Stomach (tissue), 19 donors: ENCODE measurements at places on chromosomes 11 and 22. TPM values are rescaled to one million over a fixed set of nuclear protein-coding genes. Genes with fewer than 3 reads are reported as not detected.
A peak's percentile ranks its signal among the peaks of the same experiment; 100 is the strongest.

IL10RA gene
- 18.7 TPM for total RNA-seq

CHRM1 gene
- 8.9 TPM for total RNA-seq

MRGPRX2 gene
- total RNA-seq, result not detected

OR51E1 gene
- total RNA-seq, result not detected

OR52D1 gene
- total RNA-seq, result not detected

C11orf42 gene
- total RNA-seq, result not detected

GRCh38 chr11:12179019-12179418 lies 68.6 kb downstream of the MICAL2 start:
- H3K27ac ChIP-seq, result peak overlapping the region; percentile 44
- peaks cover 10% of the 10 kb centered on the region for H3K4me1 ChIP-seq
- H3K4me3 ChIP-seq, result no peak overlapping the region
- H3K27me3 ChIP-seq, result no peaks in the 10 kb centered on the region

DNA sequence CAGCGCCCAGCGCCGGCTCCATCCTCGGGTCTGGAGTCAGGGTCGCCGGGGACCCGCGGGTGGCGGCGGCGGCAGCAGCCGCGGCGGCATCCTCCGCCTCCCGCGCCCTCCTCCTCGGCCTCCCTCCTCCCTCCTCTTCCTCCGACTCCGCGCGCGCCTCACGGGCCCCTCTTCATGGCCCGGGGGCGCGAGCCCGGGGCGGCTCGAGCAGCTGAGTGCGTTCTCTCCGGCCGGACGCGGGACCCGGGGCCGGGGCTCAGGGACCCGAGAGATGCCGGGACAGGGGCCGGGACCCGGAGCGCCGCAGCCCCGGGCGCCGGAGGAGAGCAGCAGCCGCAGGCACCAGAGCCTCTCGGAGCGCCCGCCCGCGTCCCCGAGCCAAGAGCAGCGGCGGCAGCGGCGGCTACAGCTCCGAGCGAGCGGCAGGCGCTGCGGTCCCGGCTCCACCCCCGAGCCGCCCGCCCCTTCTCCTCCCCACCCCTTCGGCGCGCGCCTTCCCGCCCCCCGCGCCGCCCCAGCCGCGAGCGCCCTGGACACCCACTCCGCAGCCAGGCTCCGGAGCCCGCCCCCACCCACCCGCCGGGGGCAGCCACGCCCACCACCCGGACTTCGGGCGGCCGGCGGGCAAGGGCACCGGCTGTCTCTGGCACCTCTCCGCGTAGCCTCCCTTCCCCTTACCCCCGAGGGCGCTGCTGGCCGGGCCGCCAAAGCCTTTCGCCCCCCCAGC lies at the start of gene CHST1:
CHST1 (minus strand) TSS at position 417 of the 727 bp plus-strand sequence. CDS start 14,699 bp downstream, outside the sequence.
- peak within 1 kb of the TSS; percentile 74 for H3K4me3 ChIP-seq
- no peaks in the 10 kb centered on the region for H3K36me3 ChIP-seq
- H3K4me1 ChIP-seq, result peaks cover 26% of the 10 kb centered on the region
- peaks cover 59% of the 10 kb centered on the region for H3K27me3 ChIP-seq

GRCh38 chr22:41656556-41656955 lies 32.1 kb downstream of the SNU13 start:
- H3K4me3 ChIP-seq, result no peak overlapping the region
- H3K36me3 ChIP-seq, result peaks cover 100% of the 10 kb centered on the region
- H3K27ac ChIP-seq, result no peak overlapping the region
- DNase-seq, result no peak

GRCh38 chr11:46309814-46310259 lies 32.4 kb downstream of the CREB3L1 start:
- peaks cover 72% of the 10 kb centered on the region for H3K36me3 ChIP-seq
- H3K4me1 ChIP-seq, result peaks cover 6% of the 10 kb centered on the region
- no peak overlapping the region for H3K27ac ChIP-seq
- H3K4me3 ChIP-seq, result no peak overlapping the region

DNA sequence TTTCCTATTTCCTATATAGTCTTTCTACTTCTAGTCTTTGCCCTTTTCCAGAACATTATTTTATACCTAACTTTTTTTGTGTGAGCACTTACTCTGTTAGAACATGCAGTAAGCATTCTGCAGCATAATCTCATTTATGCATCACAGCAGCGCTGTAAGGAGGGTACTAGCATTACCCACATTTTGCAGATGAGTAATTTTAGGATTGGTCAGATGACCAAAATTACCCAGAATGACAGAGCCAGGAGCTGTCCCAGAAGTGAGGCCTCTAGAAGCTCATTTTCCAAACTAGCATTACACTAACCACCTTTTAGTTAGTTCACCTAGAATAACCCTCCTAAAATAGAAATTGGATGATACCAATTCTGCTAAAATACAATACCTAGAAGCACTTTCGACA lies 47.1 kb upstream of the ARHGAP32 start:
- no peaks in the 10 kb centered on the region for H3K4me1 ChIP-seq
- H3K36me3 ChIP-seq, result no peaks in the 10 kb centered on the region
- no peaks in the 10 kb centered on the region for H3K27me3 ChIP-seq
- H3K4me3 ChIP-seq, result no peak overlapping the region

- H3K4me3 ChIP-seq, result no peak overlapping the region
- DNase-seq, result no peak
- H3K36me3 ChIP-seq, result peaks cover 4% of the 10 kb centered on the region
- no peak overlapping the region for H3K27ac ChIP-seq
- H3K4me1 ChIP-seq, result peaks cover 19% of the 10 kb centered on the region
These were observed 47.1 kb upstream of the HORMAD2 start for GRCh38 chr22:30033137-30033536.

- DNase-seq, result peak; percentile 21
- no peaks in the 10 kb centered on the region for H3K4me1 ChIP-seq
- no peaks in the 10 kb centered on the region for H3K36me3 ChIP-seq
- H3K27ac ChIP-seq, result no peak overlapping the region
- H3K27me3 ChIP-seq, result peaks cover 42% of the 10 kb centered on the region
- H3K4me3 ChIP-seq, result no peak overlapping the region
These were observed 57.6 kb downstream of the IGLL5 start for GRCh38 chr22:22945195-22945594.

- H3K4me3 ChIP-seq, result no peak overlapping the region
- H3K4me1 ChIP-seq, result no peaks in the 10 kb centered on the region
- H3K27me3 ChIP-seq, result no peaks in the 10 kb centered on the region
- DNase-seq, result no peak
- no peaks in the 10 kb centered on the region for H3K36me3 ChIP-seq
These were observed 309.3 kb downstream of the SOX6 start for GRCh38 chr11:16047073-16047472.

GRCh38 chr11:450809-451451 lies 851 bp downstream of the PTDSS2 start:
- peak; percentile 90 for DNase-seq
- peak overlapping the region; percentile 86 for H3K4me3 ChIP-seq
- H3K27me3 ChIP-seq, result no peaks in the 10 kb centered on the region
- peak overlapping the region; percentile 96 for H3K27ac ChIP-seq

DNA sequence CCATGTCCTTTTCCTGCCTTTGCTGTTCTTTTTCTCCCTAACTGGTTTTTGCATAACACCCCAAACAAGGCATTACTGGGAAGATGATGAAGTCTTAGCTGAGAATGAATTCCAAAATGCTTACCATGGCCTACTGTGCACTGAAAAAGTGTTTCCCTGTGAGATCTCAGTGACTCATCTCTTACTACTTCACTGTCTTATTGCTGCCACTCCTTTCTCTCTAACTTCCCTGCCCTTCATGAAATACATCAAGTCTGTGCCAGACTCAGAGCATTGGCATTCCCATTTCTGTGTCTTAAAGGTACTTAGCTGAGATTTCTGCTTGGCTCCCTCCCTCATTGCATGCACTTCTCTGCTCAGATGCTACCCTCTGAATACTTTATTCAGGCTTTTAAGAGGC lies 49.1 kb upstream of the MUC15 start:
- no peaks in the 10 kb centered on the region for H3K27me3 ChIP-seq
- no peak for DNase-seq
- H3K4me1 ChIP-seq, result no peaks in the 10 kb centered on the region
- H3K27ac ChIP-seq, result no peak overlapping the region
- no peak overlapping the region for H3K4me3 ChIP-seq
- H3K36me3 ChIP-seq, result no peaks in the 10 kb centered on the region

GRCh38 chr11:120719348-120719747 lies 207.8 kb downstream of the GRIK4 start:
- no peak overlapping the region for H3K4me3 ChIP-seq
- no peak overlapping the region for H3K27ac ChIP-seq
- no peaks in the 10 kb centered on the region for H3K4me1 ChIP-seq
- DNase-seq, result no peak
- H3K36me3 ChIP-seq, result no peaks in the 10 kb centered on the region

GRCh38 chr22:22974795-22975580 lies 87.4 kb downstream of the IGLL5 start:
- H3K4me1 ChIP-seq, result no peaks in the 10 kb centered on the region
- no peak for DNase-seq
- H3K27ac ChIP-seq, result no peak overlapping the region
- H3K36me3 ChIP-seq, result no peaks in the 10 kb centered on the region
- H3K4me3 ChIP-seq, result no peak overlapping the region

- H3K27me3 ChIP-seq, result no peaks in the 10 kb centered on the region
- no peak overlapping the region for H3K4me3 ChIP-seq
These were observed 78.9 kb upstream of the BIRC3 start for GRCh38 chr11:102238391-102238821.

- no peak overlapping the region for H3K27ac ChIP-seq
- DNase-seq, result no peak
- H3K4me3 ChIP-seq, result no peak overlapping the region
- no peaks in the 10 kb centered on the region for H3K36me3 ChIP-seq
- H3K4me1 ChIP-seq, result peaks cover 23% of the 10 kb centered on the region
These were observed 69.2 kb upstream of the TTC12 start for GRCh38 chr11:113245216-113245615.

GRCh38 chr11:109747839-109748238 lies 325.8 kb downstream of the C11orf87 start:
- H3K4me3 ChIP-seq, result no peak overlapping the region
- no peak overlapping the region for H3K27ac ChIP-seq
- H3K27me3 ChIP-seq, result no peaks in the 10 kb centered on the region
- no peak for DNase-seq
- no peaks in the 10 kb centered on the region for H3K36me3 ChIP-seq
- H3K4me1 ChIP-seq, result no peaks in the 10 kb centered on the region

- no peak overlapping the region for H3K4me3 ChIP-seq
- no peaks in the 10 kb centered on the region for H3K36me3 ChIP-seq
- H3K27ac ChIP-seq, result no peak overlapping the region
- no peak for DNase-seq
These were observed 211.8 kb downstream of the TENM4 start for GRCh38 chr11:79229047-79229446.

DNA sequence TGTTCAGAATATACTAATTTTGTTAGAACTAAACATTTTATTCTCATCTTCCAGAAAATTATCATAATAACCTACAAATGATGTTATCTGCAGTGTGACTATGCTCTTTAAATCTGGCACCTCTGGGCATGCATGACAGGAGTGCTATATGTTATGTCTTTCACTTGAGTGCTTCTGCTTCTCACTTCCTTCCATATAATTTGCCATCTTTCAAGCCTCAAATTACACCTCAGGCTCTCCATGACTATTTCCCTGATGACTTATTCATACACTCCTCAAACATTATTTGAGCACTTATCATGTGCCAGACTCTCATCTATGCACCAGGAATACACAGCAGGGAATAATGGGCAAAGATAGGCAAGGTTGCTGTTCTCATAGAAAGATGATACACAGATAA lies 219.3 kb upstream of the POU2AF2 start:
- H3K27ac ChIP-seq, result no peak overlapping the region
- no peak for DNase-seq
- no peak overlapping the region for H3K4me3 ChIP-seq
- H3K36me3 ChIP-seq, result no peaks in the 10 kb centered on the region
- peaks cover 3% of the 10 kb centered on the region for H3K4me1 ChIP-seq

- H3K36me3 ChIP-seq, result peaks cover 59% of the 10 kb centered on the region
- peaks cover 21% of the 10 kb centered on the region for H3K4me1 ChIP-seq
- H3K27me3 ChIP-seq, result no peaks in the 10 kb centered on the region
- H3K27ac ChIP-seq, result no peak overlapping the region
- no peak for DNase-seq
These were observed 4.6 kb downstream of the ASCC2 start for GRCh38 chr22:29833392-29833965.

GRCh38 chr11:72831521-72832300 lies 17.5 kb downstream of the ATG16L2 start:
- no peak overlapping the region for H3K4me3 ChIP-seq
- H3K36me3 ChIP-seq, result peaks cover 38% of the 10 kb centered on the region
- H3K27me3 ChIP-seq, result no peaks in the 10 kb centered on the region
- peaks cover 51% of the 10 kb centered on the region for H3K4me1 ChIP-seq

DNA sequence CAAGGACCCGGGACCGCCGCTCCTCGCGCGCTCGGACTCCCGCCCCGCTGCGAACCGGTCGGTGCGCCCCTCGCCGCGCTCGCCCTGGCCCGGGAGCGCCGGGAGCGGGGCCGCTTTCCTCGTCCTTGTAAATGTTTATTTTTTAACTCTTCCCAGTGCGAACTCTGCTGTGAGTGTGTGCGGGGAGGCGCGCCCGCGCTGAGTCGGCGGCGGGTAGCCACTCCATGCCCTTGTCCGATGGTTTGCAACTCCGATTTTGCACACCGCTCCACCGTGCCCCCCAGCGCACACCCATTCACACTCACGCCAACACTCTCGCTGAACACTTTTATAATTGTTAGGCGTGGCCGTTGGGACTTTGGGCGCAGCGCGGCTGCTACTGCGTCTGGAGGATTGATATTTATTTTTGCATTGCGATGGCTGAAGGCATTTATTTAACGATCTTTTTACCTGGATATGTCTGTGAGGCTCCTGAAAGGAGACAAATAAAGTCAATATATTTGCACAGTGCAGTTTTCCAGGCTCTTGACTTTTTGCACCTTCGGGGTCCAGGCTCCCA lies 1.0 kb downstream of the C11orf96 start:
- peak overlapping the region; percentile 87 for H3K27ac ChIP-seq
- H3K27me3 ChIP-seq, result peaks cover 39% of the 10 kb centered on the region
- peak overlapping the region; percentile 79 for H3K4me3 ChIP-seq

DNA sequence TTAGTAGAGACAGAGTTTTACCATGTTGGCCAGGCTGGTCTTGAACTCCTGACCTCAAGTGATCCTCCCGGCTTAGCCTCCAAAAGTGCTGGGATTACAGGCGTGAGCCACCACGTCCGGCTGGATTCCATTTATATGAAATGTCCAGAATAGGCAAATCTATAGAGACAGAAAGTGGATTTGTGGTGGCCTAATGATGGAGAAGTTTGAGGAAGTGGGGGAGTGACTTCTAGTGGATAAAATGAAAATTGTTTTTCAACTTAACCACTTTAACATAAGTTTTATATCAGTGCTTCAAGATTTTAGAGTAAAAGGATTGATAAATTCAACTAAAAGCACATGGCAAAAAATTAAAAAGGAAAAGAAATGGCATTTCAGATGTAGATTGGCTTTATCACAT lies 66.2 kb downstream of the HIPK3 start:
- H3K27ac ChIP-seq, result no peak overlapping the region
- H3K4me3 ChIP-seq, result no peak overlapping the region
- no peaks in the 10 kb centered on the region for H3K36me3 ChIP-seq
- no peak for DNase-seq
- H3K27me3 ChIP-seq, result no peaks in the 10 kb centered on the region
- peaks cover 46% of the 10 kb centered on the region for H3K4me1 ChIP-seq

DNA sequence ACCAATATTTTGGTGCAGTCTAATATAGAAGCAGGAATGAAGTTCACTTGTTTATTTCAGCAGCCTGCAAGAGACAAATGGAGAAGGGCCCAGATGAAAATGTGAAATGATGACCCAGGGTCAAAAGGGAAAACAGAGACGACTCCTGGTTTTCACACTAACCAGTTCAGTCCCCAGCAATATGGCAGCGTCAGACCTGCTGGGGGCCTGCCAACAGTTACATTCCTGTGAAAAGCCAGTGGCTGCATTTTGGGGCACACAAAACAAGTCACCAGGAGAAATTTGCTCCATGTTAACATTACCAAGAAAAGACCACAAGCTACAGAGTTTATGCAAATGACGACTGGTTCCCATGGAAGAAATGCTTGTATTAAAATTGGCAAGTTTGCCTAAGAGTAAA lies 80.2 kb downstream of the CCDC34 start:
- H3K36me3 ChIP-seq, result no peaks in the 10 kb centered on the region
- H3K27me3 ChIP-seq, result no peaks in the 10 kb centered on the region
- H3K4me1 ChIP-seq, result peaks cover 10% of the 10 kb centered on the region
- H3K27ac ChIP-seq, result no peak overlapping the region
- peak; percentile 23 for DNase-seq

- no peak for DNase-seq
These were observed 73.8 kb upstream of the GAL start for GRCh38 chr11:68610452-68611116.
